Hypothalamus (tissue), 51 donors: ENCODE measurements at places on chromosomes 12 and 14.

GRCh38 chr12:59620326-59620725, 24.5 kb downstream of the SLC16A7 start:
- no peak for DNase-seq

DNA sequence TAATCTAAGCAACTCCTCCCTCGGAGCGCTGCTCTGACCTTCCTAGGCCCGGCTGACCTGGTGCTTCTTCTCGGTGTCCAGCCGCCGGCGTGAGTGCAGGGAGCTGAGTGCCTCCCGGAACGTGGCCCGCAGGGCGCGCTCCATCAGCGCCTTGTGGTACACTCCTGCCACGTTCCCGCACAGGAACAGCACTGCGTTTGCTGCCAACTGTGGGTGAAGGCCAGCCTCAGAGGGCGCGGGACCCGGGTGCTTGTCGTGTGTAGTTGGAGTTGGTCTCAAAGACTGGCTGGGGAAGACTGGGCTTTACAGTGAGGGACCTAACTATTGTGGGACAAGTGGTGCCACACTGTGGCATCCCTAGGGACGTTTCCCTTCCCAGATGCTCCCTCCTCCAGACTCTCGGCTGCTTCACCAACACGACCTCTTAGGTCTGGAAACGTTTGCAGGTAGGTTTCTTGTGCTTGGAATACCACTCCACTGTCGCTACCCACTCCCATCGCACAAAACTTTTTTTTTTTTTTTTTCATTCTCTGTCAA, 3.1 kb downstream of the ADCY4 start:
- no peak for DNase-seq

GRCh38 chr14:100692256-100692655, 34.4 kb upstream of the DLK1 start:
- no peak for DNase-seq

GRCh38 chr14:29805415-29806123, 122.1 kb downstream of the PRKD1 start:
- DNase-seq, result no peak

DNA sequence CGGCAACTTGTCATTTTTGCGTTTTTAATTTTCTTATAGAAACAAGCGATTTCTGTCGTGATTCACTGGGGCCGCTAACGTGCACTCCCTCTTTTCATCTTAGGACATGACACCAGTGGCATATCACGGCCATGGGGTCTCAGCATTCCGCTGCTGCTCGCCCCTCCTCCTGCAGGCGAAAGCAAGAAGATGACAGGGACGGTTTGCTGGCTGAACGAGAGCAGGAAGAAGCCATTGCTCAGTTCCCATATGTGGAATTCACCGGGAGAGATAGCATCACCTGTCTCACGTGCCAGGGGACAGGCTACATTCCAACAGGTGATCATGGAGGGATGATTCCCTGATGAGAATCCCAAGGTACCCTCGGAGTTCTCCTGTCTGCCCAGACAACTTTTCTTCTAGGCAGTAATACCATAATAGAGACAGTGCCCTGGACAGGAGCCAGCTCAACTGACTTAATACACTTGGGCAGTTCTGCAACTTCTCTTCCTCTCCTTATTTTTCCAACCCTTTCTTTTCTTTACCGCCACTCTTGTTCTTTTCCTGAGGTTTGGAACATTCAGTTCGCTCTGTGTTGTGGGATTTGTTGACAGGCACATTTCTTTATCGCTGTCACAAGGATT, 821 bp downstream of the TMEM106C start:
- DNase-seq, result no peak

DNA sequence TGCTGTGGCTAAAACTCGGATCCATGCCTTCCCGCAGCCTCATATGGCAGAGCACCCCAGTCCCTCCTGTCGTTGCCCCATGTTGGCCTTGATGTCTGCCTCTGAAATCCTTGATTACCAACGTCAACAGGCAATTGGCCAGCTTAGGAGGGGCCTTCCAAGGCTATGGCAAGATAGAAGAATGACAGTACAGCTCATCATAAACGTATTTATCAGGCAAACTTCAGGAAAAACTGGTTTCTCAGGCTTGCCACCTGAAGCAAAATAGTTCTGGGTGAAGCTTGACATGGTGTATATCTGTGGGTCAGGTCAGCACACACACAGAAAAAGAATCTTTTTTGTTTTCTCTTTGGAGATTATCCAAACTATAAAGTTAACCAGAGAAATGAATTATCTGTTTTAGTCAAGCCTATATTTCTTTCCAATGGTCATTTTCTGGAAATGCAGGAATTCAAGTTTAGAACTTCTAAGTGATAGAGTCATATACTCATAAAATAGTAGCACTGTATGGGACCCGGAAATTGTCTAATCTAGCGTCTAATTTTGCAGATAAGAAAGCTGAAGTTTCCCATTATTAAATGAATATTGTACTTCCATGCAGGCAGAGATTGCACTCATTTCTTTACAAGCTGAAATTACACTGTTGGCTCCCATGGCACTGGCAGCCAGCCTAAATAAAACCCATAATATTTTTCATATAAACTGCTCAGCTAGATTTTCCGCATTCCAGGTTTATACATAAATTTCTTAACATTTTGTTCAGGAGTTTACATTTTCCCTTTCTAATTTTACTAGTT, 24.4 kb upstream of the DUSP16 start:
- DNase-seq, result no peak
